ENCODE measurements at places on chromosomes 3 and 15. TPM values are rescaled to one million over a fixed set of nuclear protein-coding genes. Genes with fewer than 3 reads are reported as not detected.

DNA sequence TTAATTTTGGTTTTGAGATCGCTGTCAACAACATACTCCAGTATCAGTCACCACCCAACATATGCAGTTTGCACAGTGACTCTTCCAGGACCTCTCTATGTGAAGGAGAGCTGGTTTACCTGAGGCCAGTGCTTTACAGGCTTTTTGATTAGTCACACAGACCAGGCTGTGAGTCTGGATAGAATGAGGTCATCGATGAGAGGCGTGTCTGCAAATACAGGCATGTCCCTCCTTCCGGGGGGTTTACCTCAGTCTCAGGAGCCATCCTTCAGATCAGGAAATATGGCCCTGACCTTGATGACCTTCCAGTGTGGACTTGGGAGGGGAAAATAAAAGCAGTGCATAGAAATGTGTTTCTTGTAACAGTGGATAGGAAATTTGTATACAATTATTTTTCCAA, 46.9 kb downstream of the KBTBD12 start:
- DNase-seq: no peak

GRCh38 chr3:58670506-58671135, 4.0 kb upstream of the FAM3D start:
- DNase-seq: no peak

GRCh38 chr15:73602446-73602843, 30.7 kb downstream of the NPTN start:
- DNase-seq: no peak

GRCh38 chr15:58762731-58763130, 8.4 kb upstream of the MINDY2 start:
- DNase-seq: no peak

DNA sequence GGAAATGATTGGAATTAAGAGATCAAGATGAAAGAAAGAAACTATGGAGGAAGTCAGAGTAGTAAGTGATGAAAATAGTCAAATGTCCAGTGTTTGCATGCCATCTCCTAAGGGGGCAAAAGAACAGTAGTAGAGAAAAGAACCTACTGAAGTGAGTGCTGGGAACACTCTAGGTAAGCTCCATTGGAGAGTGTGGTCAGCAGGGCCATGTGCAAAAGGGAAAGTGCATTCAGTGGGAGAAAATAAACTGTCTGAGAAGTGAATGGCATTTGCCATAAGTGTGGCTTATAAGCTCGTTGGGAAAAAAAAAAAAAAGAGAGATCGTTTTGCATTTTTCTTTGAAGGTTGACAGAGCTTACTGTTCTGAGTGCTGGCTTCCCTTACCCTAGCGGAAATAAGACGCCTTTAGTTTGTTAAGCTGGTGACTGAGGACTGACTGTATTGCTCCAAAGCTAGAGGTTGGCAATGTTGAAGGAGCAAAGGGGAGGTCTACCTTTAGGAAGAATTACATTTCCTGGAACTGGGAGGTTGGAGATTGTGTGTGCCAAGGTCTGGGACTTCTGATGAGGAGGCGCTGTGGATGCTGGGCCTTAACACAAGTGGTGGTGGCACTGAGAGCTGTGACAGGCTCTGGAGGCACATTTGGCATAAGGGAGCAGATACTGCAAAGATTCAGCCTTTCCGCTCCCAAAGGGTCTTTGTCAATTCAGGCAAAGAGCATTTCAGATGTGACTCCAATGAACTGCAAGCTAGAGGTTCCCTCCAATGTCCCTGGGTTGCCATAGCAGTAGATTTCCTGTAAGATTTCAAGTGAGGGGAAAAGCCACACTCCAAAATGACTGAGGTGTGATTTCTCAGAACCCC, 287.8 kb upstream of the SATB1 start:
- no peak for DNase-seq

GRCh38 chr15:47390208-47390765, 327.0 kb upstream of the SEMA6D start:
- DNase-seq: no peak

DNA sequence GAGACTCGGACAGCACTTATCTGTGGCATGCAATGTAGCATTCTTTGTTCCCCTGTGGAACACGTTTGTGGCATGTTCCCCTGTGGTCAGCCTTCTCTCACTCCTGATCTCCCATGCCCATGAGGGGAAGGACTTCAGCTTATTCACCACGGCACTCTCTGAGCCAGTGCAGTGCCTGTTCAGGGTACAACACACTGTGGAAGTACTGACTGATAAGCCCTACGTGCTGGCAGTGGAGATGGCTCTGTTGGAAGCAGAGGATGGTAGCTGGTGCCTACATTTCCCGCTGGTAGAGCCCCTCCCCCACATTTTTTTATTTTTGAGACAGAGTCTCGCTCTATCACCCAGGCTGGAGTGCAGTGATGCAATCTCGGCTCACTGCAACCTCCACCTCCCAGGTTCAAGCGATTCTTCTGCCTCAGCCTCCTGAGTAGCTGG, 43.5 kb upstream of the ETV5 start:
- DNase-seq: no peak

DNA sequence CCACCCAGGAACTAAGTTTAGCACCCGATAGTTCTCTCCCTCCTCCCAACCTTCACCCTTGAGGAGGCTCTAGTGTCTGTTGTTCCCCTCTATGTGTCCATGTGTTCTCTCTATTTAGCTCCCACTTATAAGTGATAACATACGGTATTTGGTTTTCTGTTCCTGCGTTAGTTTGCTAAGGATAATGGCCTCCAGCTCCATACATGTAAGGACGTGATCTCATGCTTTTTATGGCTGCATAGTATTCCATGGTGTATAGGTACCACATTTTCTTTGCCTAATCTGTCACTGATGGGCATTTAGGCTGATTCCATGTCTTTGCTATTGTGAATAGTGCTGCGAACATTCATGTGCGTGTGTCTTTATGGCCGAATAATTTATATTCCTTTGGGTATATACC, 66.9 kb upstream of the TRA2B start:
- DNase-seq: no peak

DNA sequence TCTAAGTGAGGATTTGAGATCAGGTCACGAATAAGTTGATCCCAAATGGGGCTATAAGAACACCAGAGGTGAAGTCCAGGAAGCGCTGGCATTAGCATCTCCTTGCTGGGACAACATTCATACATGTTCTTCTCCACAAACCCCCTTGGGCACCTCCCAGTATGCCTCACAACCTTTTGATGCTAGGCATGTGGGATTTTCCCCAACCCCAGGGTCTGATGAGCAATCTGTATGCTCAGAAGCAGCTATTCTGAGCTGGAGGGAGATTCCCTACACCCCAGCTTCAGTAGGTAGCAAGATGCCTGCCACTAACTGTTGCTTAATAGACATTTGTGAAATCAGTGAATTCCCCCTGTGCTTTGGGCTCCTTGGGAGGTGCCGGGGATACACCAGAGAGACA, 32.2 kb downstream of the SLC6A11 start:
- DNase-seq: no peak

DNA sequence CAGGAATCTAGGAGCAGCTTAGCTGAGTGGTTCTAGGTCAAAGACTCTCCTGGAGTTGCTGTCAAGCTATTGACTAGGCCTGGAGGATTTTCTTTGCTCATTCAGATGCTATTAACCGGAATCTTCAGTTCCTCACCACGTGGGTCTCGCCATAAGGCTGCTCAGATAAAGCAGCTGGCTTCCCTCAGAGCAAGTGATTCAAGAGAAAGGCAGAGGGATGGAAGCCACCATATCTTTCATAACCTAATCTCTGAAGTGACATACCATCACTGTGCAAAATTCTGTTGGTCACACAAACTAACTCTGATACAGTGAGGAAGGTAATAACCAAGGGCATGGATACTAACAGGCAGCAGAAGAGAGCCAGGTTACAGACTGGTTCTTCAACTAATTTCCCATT, 72.7 kb upstream of the FLNB start:
- no peak for DNase-seq

DNA sequence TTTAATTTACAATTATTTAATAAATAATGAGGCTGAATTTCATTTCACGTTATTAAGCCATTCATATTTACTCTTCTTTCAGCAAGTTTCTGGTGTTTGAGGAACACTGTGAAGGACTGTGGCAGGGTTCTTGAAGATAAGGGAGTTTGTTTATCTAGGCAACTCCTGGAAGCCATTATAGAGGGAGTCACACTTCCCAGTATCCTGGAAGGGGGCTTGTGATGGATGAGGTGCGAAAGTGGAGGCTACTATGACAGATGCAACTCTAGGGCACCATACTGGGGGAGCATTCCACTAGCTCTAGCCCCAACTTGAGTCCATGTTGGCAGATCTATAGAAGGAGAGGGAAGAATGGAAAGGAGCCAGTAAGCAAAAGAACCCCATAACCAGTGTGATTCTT, 14.4 kb downstream of the CNOT10 start:
- DNase-seq: no peak

DNA sequence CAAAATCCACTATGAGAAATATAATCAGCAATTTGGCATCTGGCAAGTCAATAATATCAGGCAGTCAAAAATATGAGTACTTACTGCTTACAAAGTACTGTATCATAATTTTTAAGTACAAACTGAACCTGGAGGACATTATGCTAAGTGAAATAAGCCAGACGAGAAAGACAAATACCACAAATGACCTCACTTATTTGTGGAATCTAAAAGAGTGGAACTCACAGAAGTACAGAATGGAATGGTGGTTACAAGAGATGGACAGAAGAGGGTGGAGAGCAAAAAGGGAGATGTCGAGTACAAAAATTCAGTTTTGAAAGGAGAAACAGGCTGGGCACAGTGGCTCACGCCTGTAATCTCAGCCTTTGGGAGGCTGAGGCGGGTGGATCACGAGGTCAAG, 12.4 kb downstream of the PCYT1A start:
- no peak for DNase-seq

DNA sequence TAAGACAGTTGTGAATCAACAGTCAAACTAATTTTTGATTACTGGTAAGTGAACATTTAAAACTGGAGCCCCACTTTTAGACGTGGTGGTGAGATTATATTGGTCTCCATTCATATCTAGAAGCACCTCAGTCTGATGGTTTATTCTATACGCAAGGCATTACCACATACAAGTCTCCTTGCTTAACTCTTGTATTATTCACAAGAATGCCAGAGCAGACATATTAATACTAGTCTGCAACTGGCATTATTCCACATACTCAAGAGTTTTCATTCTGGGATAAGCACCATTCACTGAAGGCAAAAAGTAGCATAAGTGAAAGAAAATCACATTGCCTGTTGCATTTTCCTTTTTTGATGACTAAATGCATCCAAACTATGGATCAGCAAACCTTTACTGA, 36.9 kb upstream of the MEIS2 start:
- DNase-seq: no peak

GRCh38 chr3:71264840-71265239, 318.7 kb downstream of the FOXP1 start:
- no peak for DNase-seq

DNA sequence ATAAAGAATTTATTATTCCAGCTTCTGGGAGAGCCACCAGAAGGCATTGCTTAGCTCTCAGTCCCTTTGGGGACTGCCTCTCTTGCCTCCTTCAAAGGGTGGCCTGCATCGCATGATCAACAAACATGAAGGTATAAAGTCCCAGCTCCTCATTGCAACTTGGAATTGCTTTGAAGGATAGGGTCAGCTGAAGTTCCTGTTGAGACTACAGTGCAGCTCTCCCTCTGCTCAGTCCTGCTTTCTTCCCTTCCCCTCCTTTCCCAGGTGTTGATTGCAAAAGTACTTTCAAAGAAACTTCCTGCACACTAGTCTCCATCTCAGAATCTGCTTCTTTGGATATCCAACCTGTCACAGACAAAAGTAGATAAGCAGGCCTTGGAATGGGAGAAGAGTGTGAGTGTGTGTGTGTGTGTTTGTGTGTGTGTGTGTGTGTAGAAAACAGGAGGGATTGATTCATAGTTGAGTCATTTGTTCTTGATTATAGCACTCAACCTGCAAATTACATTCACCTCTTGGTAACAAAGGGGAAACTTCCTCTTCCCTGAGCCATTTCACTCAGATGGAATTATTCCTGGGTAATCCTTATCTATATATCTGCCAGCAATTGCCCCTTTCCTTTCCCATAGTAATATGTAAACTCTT, 13.7 kb downstream of the CCR8 start:
- no peak for DNase-seq

- no peak for DNase-seq
These were observed 124.5 kb downstream of the PEAK1 start for GRCh38 chr15:77295446-77295845.

DNA sequence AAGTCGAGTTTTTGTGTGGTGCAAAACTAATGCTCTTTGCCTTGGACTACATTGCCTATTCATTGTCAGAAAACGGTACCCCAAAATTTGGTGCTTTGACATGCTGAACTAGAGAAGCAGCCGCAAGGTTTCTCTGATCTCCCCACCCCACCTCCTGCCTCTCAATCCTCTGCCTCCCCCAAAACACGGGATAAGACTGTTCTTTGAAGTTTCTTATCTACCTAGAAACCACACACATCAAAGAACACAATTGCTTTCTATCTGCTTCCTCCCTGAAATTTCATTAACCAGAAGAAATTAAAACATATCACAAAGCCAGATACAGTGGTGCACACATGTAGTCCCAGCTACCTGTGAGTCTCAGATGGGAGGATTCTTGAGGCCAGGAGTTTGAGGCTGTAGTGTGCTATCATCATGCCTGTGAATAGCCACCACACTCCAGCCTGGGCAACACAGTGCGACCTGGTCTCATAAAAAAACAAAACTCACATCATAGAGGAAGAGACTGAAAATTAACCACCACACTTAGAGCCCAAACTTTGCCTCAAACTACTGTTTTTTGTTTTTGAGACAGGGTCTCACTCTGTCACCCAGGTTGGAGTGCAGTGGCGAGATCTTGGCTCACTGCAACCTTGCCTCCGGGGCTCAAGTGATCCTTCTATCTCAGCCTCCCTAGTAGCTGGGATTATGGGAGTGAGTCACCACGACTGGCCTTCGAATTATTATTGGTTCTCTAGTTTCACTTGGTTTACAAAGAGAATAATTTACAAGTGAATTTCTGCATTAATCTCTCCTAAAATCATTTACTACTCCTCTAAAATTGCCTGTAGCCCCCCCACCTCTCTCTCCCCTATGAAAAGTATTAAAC, 2.7 kb upstream of the PCNP start:
- no peak for DNase-seq

DNA sequence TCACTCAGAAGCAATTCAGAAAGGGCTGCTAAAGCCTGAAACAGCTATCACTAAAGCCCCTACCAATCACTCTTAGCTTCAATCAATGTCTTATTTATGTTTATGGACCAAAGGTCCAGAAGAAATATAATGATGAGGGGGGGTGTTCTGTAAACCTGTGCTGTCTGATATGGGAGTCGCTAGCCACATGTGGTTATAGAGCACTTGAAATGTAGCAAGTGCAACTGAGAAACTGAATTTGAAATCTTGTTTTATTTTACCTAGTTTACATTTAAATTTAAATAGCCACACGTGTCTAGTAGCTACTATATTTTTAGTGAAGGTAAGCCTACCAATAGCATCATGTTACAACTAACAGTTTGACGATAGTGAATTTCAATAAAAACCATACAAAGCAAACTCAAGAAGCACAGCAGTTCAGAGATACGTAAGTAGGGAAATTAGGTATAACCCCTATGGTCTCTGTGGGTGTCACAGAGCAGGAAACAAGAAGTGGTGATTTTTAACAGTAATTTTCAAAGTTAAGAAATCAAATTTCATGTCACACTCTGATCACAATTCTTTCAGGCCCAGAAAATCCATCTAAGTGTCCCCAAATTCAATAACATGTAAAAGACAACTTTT, 3.6 kb downstream of the POU1F1 start:
- no peak for DNase-seq

Gene SEMA5B
- total RNA-seq: 2.3 TPM

Gene PLSCR2
- total RNA-seq: 2.6 TPM

Gene SLC28A1
- not detected for total RNA-seq

Gene ANKDD1A
- total RNA-seq: 31.4 TPM

Gene DNAH12
- 0.70 TPM for total RNA-seq

Gene IL17RD
- 5.4 TPM for total RNA-seq
